SK-MEL-5 (cell line): ENCODE measurements at places on chromosomes 3 and 15.
A peak's percentile ranks its signal among the peaks of the same experiment; 100 is the strongest.

DNA sequence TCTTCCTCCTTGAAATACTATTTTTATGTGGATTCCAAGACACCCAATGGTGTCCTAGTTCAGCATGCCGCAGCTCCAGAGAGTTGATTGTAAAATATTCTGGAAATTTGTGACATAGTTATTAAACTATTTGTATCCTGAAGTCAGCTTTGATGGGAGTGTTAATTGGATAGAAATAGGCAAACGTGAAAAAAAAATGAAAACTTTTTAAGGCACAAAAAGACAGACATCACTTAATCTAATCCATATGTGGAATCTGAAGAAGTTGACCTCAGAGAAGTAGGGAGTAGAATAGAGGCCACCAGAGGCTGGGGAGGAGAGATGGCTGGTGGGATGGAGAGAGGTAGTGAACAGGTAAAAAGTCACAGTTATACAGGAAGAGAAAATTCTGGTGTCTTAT lies 704.2 kb downstream of the ROBO1 start:
- DNase-seq = no peak

DNA sequence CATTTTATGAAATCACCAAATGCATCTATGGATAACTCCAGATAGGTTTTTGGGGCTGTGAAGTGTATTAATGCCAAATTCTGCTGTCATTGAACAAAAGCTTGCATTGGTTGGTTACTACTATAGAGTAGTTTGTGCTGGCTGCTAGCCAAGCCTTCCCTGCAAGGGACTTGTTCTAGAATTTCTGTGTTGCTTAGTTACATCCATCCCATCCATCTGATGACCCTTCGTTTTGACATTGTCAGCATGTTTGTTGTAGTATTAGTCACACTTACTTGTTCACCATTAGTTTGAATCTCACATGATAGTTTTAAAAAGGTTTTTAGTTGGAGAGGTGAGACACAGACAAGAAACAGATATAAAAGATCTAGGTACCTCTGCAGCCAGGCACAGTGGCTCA lies 7.0 kb upstream of the NIPA2 start:
- DNase-seq = no peak

DNA sequence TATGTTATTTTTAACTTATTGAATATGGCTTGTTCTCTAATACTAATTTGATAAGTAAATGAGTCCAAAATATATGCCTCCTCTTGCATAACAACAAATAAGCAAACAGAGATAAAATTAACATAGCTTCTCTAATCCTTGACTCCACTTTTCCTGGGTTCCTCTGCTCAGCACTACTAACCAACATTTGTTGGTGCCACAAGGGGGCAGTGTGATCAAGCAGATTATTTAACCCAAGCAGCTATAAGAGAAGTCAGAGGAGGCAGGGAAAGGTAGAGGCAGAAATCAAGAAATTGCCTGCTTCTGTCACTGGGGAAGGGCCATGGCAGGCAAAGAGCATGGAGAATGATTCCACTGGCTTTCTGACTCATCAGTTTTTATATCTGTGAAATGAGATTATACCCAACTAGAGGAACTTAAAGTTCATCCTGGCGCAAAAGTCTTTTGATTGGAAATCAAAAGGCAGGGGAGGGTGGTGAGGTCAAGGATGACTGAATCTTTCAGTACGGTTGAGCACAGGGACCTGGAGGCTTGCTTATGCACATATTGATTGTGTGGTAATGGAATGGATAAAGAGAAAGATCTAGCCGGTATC lies 152.2 kb downstream of the IGSF11 start:
- peak; percentile 84 for DNase-seq

- peak; percentile 17 for DNase-seq
Measured at GRCh38 chr3:39911465-39912309, 102.3 kb downstream of the MYRIP start.

GRCh38 chr3:295166-295565 lies 98.6 kb downstream of the CHL1 start:
- DNase-seq = no peak

DNA sequence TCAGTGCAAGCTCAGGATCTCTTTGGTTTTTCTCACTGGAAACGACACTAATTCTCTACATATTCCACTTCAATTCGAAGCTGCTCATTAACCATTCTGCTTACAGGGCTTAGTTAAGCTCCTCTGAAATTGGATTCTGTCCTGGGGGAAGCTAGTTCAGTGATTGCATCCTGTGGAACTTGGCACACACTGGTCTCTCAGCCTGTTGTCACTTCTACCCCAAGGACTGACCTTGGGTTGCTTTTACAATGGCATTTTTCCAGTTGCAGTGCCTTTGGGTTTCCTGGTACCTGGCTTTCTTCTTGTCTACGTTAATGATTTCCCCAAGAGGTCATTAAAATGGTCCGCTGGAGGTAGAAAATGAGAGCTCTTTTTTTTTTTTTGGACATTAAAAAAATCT lies 33.3 kb upstream of the GABRB3 start:
- DNase-seq = no peak

GRCh38 chr3:177499779-177500423 lies 302.6 kb upstream of the TBL1XR1 start:
- DNase-seq = peak; percentile 93

DNA sequence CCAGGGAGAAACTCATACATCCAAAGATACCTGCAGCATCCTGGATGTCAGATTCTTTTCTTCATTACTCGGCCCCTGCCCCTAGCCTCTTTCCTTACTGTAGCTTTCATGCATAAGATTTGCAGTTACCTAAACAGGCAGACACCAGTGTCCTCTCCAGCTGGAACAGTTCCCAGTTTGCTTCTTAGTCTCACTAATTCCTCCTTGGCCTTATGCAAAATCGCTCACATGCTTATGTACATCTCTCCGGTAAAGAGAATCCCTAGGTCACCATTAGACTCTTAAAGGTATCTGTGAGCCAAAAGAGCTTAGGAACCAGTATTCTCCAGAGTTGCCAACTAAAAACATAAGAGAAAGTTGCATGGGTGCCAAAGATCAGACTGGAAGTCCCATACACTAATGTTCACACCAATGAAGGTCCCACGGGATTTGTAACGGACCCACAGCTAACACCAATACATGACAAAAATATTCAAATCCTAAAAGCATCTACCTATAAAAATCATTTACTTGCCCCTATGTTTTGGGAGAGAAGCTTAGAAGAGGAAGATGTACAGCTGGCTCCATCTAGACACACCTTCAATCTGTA lies 66.6 kb downstream of the CBLB start:
- no peak for DNase-seq

DNA sequence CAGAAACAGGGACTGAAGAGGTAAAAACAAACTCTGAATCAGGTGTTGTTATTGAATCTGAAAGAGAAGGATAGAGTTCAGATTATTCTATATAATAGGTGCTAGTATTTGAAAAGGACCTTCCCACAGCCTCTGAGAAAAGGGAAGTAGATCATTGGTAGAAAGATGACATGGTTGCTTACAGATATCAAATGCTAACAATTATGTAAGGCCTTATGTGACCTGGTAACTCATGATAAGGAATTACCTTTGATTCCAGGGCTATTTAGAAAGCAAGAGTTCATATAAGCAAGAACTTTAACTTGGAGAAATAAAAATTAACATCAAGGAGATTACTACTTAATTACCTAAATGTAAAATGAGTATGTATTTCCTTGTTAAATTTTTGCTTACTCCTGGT lies 7.6 kb downstream of the SLC27A2 start:
- DNase-seq = no peak

DNA sequence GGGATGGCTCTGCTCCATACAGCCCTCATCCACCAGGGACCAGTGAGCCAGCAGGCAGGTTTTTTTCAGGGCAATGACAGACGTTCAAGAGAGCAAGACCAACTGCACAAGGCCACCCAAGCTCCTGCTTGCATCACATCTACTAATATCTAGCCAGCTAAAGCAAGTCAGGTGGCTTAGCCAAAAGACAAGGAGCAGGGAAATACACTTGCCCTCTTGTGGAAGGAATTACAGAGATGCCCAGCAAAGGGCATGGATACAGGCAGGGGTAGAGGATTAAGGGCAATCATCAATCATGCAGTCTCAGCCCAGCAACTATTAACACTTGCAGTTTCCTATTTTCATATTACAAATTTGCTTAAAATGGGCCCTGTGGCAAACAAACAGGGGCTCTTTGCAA lies 81.5 kb upstream of the NTRK3 start:
- peak; percentile 20 for DNase-seq

DNA sequence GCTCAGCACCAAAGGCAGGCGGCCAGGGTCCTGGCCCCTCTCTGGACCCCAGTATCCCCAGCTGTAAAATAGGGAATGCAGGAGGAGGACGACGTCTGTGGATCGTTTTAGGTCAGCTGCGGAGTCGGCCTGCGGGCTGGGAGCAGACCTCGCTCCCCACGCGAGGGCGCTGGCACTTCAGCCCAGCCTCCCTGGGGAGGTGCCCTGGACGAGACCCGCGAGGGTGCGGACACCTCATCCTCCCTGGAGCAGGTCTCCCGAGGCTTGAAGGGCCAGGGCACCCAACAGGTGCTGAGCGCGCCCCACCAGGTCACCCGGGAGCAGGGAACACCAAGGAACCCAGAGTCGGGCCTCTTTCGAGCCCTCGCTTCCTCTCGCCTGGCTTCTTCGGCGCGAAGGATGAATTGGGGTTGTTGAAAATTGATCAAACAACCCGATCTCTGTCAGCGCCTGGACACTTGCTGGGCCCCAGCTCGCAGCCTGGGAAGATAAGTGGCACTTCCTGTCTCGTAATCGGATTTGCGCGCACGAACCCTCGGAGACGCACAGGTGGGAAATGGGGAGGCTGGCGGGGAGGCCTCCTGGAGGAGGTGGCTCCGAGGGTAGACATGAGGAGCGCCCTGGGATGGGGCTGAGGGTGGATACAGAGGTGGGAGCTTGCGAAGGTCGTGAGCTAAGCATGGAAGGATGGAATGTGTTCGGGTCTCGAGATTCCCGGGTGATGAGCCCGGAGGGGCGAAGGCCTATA lies 588 bp upstream of the VIPR1 start:
- DNase-seq = peak; percentile 31

- no peak for DNase-seq
Measured at GRCh38 chr3:197847866-197848401, 56.9 kb downstream of the LRCH3 start.

DNA sequence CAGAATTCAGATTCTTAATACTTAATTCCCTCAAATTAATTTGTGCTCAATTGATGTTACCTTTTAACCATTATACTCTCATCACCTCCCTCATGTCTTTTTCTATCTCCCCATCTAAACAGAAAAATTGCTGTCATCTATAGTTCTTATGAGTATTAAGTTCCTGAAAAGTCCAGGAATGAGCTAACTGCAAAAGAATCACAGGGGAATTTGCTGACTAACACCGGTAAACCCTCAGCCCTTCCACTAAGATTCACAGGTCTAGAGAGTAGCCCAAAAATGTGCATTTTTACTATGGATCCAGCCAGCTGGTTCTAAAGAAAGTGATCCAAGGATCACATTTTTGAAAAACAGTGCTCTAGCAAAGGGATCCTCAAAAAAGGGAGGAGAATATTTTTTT lies 67.0 kb downstream of the SETD2 start:
- DNase-seq = no peak

GRCh38 chr15:78842519-78842918 lies 30.2 kb upstream of the MORF4L1 start:
- no peak for DNase-seq

DNA sequence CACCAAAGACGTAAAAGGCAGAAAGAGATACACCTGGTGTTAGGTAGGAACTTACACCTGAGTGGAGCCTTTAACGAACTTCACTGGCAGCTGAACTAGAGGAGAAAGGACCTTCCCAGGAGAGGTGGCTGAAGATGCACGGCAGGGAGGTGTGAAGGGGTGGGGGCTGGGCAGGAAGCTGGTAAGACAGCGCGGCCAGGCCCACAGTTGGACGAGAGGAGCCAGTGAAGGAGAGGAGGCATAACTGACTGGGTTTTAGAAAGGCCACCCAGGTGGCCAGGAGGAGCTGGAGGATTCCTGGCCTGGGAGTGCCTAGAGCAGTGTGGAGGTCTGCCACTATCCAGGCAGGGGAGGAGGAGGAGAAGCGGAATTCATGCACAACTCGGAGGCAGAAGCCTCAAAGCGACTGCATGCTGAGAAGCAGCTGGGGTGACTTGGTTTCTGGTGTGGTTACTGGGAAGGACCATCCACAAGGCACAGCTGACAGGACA lies 51.9 kb downstream of the SLC41A3 start:
- no peak for DNase-seq

DNA sequence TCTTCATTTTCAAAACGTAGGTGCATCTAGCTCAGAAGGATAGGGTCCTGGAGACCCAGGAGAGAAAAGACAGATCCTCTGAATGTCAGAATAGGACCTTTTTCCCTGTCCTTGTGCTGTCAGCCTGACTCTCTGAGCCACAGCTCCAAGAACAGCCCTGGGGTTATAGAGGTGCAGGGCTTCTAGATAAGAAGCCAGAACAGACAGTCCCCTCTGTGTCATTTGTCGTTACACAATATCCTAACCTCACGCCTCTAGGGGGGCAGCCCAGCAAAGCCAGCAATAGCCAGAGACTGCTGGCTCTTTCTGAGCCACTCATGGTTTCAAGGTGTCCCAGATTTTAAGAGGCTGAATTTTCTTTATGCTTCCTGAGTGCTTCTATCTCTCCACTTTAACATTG lies 153.2 kb upstream of the THBS1 start:
- no peak for DNase-seq

- DNase-seq = no peak
Measured at GRCh38 chr3:174810254-174810653, 48.9 kb upstream of the NAALADL2 start.
